ENCODE measurements at places on chromosomes 2 and 18.

DNA sequence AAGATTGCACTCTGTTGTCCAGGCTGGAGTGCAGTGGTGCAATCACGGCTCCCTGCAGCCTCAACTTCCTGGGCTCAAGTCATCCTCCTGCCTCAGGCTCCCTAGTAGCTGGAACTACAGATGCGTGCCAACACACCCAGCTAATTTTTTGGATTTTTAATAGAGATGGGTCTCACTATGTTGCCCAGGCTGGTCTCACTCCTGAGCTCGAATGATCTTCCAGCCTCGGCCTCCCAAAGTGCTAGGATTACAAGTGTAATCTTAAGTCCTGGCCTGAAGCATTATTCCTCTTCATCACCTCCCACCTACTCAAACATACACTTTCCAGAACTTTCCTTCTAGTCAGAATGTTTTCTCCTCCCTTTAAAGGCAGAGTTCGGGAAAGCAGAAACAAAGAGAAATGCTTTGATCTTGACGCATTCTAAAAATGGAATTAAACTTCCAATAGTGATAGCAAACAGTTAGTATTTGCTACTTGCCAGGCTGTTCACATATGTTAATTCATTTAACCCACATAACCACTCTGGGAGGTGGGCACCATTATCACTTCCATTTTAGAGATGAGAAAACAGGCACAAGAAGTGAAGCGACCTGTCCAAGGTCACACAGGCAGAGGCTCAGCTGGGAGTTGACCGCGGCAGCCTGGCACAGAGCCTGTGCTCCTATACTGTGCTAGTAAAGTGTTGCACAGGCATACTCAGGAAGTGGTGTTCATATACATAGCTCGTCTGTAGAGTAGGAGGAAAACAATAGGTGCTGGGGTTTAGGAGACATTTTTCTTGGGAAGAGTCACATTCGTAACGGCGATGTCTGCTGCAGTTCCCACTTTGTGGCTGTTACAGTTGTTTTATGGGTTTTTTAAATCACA, 24.6 kb downstream of the TEX44 start:
- DNase-seq, result no peak

DNA sequence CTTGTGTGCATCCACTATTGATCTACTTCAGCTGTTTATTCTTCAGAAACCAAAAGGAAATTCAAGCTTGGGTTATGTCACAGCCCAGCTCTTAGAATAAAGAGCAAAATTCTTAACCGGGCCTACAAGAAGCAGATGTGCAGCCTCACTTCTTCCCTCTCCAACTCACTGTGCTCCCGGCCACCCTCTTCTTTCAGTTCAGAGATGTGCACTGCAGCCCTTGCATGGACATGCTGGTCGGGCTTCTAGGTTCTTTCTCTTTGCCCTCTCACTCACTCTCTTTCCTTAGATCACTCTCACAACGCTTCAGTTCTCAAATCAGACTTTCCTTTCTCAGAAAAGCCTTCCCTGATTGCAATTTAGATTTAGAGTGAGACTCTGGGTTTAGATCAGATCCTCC, 104.1 kb downstream of the CHN1 start:
- no peak for DNase-seq

DNA sequence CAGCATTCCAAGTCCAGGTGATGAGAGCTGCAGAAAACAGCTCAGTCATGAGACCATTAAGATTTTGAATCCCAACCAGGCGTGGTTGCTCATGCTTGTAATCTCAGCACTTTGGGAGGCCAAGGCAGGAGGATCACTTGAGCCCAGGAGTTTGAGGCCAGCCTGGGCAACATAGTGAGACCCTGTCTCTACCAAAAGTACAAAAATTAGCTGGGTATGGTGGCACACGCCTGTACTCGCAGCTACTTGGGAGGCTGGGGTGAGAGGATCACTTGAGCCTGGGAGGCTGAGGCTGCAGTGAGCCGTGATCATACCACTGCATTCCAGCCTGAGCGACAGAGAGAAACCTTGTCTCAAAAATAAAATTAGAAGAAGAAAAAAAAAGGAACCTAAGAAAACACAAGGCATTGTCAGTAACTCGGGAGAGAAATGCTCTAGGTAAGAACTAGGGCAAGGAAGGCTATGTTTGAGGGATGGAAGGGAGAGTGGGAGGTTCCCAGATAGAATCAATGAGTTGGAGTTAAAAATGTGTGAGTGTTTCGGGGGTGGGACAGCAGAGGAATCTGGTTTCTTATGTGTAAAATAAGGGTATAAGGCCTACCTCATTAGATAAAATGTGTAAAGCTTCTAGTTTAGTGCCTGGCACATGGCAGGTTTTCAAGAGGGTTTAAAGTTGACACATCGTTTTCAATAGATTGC, 23.3 kb upstream of the MTA3 start:
- DNase-seq, result no peak

DNA sequence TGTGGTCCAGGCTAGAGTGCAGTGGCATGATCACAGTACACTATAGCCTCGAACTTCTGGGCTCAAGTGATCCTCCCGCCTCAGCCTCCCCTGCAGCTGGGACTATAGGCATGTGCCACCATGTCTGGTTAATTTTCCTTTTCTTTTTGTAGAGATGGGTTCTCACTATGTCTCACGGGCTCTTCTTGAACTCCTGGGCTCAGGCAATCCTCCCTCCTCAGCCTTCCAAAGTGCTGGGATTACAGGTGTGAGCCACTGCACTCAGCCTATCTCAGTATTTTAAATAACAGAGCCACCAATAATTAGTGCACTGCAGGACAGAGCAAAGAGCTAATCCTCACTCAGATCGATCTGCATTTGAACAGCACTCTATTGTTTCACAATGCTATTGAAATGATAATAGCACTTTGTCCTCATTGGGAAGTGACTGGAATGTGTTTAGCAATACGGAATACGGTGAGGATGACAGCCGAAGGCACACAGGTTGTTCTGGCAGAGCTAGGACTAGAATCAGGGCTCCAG, 335.9 kb downstream of the DLGAP1 start:
- no peak for DNase-seq

GRCh38 chr2:134352844-134353243, 99.0 kb downstream of the MGAT5 start:
- no peak for DNase-seq

GRCh38 chr18:45708831-45709230, 15.2 kb upstream of the SLC14A1 start:
- no peak for DNase-seq

GRCh38 chr2:109594246-109594885, 19.4 kb downstream of the SEPTIN10 start:
- DNase-seq, result no peak

DNA sequence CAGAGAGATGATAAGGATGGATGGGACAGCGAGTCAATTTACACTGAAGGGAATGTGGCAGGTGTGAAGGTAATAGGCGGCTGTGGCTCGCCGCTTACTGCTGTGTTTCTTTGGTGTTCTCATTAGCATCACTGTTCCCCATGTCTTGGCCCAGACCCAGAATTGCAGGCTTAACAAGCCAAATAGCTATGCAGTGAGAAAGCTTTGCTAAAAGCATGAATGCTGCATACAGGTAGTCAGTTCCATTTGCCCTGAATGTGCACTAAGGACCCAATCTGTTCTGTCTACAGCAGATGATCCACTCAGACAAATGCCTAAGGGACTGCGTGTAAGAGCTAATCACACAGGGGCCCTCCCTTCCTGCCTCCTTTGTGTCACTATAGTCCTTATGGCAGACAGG, 262.6 kb downstream of the DCDC2C start:
- DNase-seq, result no peak

DNA sequence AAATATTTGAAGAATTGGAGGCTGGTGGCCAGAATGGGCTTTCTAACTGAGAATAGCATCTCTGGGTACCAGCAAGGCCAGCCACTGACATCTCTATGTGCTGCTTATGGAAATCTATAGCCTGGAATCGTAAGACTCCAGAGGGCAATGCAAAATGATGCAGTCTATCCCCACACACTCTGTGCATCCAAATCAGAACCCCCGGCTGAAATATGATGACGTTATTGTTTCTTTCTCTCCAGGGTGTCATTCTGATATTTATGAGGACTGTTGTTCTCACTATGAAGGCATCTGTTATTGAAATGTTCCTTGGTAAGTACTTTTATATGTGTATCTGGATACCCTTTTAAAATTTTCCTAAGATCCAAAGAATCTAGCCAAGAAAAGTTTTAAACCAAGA, 19.6 kb downstream of the VIT start:
- no peak for DNase-seq

DNA sequence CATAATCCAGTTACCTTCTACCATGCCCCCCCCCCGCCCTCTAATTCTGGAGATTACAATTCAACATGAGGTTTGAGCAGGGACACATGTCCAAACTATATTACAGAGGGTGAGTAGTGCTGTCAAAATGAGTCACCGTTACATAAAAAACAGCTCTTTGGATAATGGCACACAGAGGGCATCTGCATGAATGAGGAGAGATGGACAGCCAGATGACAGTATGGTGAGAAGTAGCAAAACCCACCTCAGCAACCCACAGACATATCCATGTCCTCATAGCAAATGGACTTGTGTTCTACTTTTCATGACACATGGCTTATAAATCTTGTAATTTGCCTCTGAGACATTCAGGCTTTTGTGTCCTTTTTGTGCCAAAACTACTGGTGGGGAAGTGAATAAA, 132.0 kb downstream of the EML6 start:
- no peak for DNase-seq

- no peak for DNase-seq
These were observed 133.2 kb upstream of the GULP1 start for GRCh38 chr2:188158337-188159100.

GRCh38 chr2:136008205-136008865, 22.9 kb upstream of the DARS1 start:
- peak; percentile 57 for DNase-seq

DNA sequence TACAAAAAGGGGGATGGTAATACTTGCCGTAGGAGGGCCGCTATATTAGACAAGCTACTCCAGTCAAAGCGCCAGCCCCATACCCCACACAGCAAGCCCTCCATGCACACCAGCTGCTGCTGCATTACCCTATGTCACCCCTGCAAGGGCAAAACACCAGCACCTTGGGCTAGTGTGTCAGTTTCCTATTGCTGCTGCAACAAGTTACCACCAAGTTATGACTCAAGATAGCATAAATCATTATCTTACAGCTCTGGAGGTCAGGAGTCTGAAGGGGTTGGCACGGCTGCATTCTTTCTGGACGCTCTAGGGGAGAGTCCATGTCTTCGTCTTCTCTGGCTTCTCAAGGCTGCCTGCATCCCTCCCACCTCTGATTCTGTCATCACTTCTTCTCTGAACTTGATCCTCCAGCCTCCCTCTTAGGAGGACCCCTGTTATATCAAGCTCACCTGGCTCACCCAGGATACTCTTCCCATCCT, 88.6 kb upstream of the ACAA2 start:
- no peak for DNase-seq

DNA sequence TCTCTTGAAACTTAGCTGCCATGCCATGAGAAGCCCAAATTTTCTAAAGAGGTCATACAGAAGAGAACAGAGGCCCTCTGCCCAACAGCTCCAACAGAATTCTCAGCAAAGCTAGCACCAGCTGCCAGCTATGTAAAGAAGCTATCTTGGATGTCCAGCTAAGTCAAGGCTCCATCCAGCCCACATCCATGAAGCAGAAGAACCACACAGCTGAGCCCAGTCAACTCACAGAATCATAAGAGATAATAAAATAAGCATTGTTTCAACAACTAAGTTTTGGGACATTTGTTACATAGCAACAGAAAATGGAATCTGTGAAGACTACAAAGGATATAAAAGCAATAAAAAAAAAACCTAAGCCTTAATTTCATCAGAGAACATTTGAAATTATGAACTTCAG, 434.3 kb downstream of the TXNL1 start:
- no peak for DNase-seq

GRCh38 chr18:57431467-57432080, 3.6 kb upstream of the ONECUT2 start:
- DNase-seq, result no peak

DNA sequence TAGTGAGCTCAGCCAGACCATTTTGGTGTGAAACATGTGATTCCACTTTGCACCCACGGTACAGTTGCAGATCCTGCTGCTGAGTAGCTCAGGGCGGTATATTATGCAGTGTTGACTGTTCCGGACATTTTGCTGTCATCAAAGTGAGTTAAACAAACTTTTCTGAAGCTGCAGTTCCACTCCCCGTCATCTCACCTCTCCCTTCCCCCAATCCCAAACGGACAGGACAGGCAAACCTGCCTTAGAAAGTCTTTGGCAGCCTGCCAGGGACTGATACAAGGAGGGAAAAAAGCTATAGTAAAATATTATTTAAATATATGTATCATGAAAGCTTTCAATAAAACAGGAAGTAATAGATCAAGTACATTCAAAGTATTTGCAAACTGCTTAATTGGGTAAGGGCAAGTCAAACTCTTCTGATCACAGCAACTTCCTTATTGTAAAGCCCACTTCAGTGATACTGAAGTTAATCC, 35.5 kb upstream of the SP5 start:
- no peak for DNase-seq

All from activated CD4-positive, CD25-positive, alpha-beta regulatory T cell treated with anti-CD3 and anti-CD28 coated beads, Interleukin-2, amount 50 U/mL, for 72 hours (primary cell).